Ascending aorta (tissue), 2 donors: ENCODE measurements at places on chromosomes 4 and X. TPM values are rescaled to one million over a fixed set of nuclear protein-coding genes. Genes with fewer than 3 reads are reported as not detected.

Gene MAGEA8
- total RNA-seq = not detected

Gene SLC10A4
- 0.21 TPM for total RNA-seq

GRCh38 chr4:48944756-48945241 is 38.2 kb upstream of the OCIAD2 start:
- DNase-seq = no peak

- DNase-seq = no peak
Measured at GRCh38 chr4:8869002-8869897, 2.4 kb downstream of the HMX1 start.

GRCh38 chr4:183986971-183987946 is 82.2 kb downstream of the STOX2 start:
- DNase-seq = peak; percentile 30
